Frontal cortex (tissue), 4 donors: ENCODE measurements at places on chromosomes 6 and 20. TPM values are rescaled to one million over a fixed set of nuclear protein-coding genes. Genes with fewer than 3 reads are reported as not detected.

The PLAGL2 gene
- 1.2 TPM for total RNA-seq

The CALHM4 gene
- not detected for total RNA-seq

The SPATS1 gene
- 0.41 TPM for total RNA-seq

- no peak for DNase-seq
Measured at GRCh38 chr6:134870677-134871498, 79.0 kb downstream of the ALDH8A1 start.

- no peak for DNase-seq
Measured at GRCh38 chr6:167706313-167707109, 120.2 kb upstream of the AFDN start.

The TINAG gene
- 0.41 TPM for total RNA-seq

GRCh38 chr6:112912416-112913101, 565.4 kb downstream of the RFPL4B start:
- DNase-seq = no peak

The POPDC3 gene
- total RNA-seq = 5.3 TPM

GRCh38 chr20:38337561-38338140, 8.6 kb upstream of the LBP start:
- no peak for DNase-seq

The CCM2L gene
- total RNA-seq = 2.9 TPM

- no peak for DNase-seq
Measured at GRCh38 chr6:84517741-84518530, 246.5 kb downstream of the TBX18 start.

The CYP39A1 gene
- 2.9 TPM for total RNA-seq

DNA sequence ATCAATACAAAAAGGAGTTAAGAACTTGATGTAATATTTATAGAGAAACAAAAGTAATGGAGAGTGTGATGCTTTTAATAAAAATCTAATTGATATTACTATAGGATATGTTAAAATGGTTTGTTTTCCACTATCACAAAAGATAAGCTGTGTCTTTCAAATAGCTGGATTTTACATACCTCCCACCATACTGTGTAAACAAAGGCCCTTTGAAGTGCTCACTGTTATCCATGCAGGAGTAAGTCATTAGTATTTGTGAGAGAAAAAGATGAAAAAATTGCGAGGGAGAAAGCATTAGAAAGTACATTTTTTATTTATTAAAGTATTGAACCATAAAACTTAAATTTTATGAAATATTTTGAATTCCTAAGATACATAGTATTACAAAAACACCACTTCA, 733.0 kb downstream of the GRIK2 start:
- DNase-seq = no peak

- no peak for DNase-seq
Measured at GRCh38 chr20:36819659-36820058, 46.1 kb upstream of the DSN1 start.

DNA sequence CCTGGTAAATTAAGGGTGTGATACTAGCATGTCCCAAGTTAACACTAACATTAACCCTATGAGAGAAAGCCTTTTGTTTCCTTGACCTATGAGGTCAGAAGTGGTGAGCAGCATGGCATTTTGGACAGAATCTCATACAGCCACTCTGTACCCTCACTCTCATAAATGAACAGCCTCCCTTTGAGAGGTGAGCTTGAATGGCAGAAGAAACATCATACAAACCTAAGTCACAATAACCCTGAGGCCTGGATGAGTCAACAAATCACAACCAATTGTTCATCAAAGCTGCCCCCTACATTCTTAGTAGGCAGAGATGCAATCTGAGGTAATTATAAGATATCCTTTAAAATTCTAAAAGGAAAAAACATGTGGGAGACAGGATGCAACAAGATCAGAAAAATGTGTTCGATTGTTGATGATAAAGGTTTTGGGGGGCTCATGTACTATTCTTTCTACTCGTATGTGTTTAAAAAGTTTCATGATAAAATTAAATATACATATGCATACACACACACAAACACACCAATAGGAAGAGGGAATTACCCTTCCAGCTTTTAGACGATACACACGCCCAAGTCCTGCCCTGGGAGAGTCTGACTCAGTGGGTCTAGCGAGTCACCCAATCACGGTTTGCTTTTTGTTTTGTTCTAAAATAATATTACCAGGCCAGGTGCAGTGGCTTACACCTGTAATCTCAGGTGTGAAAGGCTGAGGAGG, 117.3 kb downstream of the ARHGAP18 start:
- DNase-seq = no peak

DNA sequence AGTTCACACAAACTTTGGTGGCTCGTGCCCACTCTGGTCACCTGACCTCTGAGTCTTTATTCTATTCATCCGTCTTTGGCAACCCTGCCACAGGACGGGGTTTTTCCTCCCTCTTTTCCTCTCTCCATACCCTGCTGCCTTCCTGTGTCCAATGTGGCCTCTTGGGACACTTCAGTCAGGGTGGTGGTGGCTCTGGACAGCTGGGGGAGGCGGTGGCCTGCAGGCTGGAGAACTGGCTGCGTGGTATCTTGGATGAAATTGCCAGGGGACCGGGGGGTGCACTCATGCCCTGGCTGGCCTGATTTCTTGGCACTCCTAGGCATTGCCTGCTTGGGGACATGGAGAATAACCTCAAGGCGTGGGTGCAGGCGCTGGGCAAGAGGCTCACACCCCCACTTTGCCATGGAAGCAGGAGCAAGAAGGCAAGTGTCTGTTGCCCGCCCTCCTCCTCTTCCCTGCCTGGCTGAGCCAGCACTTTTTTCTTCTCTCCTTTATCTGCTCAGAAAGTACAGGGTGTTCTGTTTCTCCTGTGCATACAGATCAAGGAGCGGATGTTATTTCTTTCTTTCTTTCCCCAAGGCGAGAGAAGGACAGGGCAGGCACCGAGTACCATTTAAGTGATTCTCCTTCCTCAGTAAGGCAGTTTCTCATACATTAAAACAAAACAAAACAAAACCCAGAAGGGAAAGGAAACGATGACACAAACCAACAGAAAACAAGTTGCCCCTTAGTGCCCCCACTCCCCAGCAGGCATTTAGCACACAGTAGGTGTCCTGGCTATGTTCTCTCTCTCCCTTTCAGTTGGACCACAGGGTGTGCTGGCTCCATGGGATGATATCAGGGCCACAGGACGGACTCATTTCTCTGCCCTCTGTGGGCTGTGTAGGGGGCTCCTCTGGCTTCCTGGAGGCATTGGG, 155.5 kb upstream of the RNF24 start:
- no peak for DNase-seq

GRCh38 chr6:26333476-26334297, 31.3 kb upstream of the BTN3A2 start:
- no peak for DNase-seq

GRCh38 chr6:89963391-89963790, 69.1 kb downstream of the GJA10 start:
- no peak for DNase-seq

- no peak for DNase-seq
Measured at GRCh38 chr6:37903351-37904340, 84.1 kb downstream of the ZFAND3 start.

DNA sequence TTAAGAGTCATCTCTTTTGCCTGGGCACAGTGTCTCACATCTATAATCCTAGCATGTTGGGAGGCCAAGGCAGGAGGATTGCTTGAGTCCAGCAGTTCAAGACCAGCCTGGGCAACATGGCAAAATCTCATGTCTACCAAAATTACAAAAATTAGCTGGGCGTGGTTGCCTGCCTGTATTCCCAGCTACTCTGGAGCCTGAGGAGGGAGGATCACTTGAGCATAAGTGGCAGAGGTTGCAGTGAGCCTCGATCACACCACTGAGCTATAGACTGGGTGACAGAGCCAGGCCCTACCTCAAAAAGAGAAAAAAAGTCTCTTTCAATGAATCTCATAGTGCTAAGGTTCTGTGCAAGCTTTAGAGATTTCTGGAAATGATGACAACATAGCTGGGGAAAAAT, 1.5 kb downstream of the HLA-DRB1 start:
- no peak for DNase-seq

- no peak for DNase-seq
Measured at GRCh38 chr6:166655713-166656229, 28.7 kb upstream of the RPS6KA2 start.

GRCh38 chr20:33053291-33054106, at the start of gene BPIFB3:
Gene BPIFB3, plus strand, starts transcription at chr20:33053903. Its CDS starts 1,533 bp downstream, at chr20:33055436.
- no peak for DNase-seq

DNA sequence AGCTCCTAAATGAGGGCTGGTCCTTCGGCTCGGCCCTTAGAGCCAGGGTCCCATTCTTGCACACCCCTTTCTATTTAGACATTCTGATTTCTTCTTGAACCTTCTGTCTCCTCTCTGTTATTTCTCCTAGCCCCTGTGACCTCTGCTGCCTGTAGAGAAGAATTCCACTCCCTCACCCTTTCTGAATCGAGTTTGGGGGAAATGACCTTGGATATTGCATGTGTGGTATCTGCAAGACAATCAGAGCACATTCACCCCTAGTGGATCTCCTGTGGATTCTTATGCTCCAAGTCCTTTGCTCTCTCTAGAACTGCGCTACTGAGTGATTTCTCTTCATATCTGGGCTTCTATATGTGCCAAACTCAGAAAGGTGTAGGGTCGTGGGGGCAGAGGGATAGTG, 55.0 kb downstream of the SLC35D3 start:
- DNase-seq = no peak

DNA sequence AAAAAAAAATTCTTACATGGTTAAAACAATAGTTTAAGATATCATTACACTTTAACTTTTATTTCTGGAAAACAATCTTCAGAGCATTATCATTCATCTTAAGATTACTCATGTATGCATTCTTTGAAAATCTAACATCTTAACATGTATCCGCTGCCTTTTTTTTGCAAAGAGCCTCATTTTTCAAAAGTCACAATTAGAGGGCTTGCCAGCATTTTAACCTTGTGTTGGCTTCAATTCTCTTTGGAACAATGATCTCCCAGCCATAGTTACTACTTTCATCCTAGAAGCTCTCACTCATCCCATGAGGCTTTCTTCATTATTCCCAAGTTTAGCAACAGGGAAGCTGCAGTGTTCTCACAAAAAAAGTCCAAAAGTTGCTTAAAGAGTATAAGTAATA, 330.8 kb downstream of the BCKDHB start:
- no peak for DNase-seq

DNA sequence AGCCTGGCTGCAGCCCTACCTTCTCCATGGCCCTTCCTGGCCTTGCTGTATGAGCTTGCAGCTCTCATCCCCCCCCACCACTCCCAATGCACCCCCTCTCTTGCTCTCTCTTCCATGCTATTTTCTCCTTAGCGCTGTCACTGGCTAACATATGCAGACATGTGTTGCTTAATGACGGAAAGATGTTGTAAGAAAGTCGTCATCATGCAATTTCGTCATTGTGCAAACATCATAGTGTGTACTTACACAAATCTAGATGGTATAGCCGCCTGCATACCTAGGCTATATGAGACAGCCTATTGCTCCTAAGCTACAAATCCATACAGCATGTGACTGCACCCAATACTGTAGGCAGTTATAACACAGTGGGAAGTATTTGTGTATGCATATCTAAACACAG, 27.0 kb downstream of the ANGPT4 start:
- DNase-seq = no peak

GRCh38 chr6:118812970-118813369, 81.0 kb upstream of the ASF1A start:
- DNase-seq = no peak

GRCh38 chr6:42984924-42985475, 630 bp downstream of the PPP2R5D start:
- DNase-seq = no peak

GRCh38 chr20:51804754-51805153, 2.4 kb upstream of the SALL4 start:
- DNase-seq = no peak

DNA sequence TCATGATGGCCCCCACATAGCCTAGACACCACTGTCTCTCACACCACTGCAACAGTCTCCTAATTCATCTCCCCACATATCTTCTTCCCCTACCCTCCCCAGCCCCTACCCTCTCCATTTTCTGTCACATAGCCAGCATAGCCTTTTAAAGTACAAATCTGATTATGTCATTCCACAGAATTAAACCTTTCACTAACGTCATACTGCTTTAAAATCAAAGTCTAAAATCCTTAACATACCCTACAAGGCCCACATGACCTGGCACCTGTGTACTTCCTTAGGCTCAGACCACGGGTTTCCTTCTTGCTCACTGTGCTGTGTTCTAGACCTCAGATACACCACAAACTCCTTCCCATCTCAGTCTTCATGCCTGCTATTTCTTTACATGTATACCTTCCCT, 5.9 kb downstream of the OSTM1 start:
- DNase-seq = no peak

- no peak for DNase-seq
Measured at GRCh38 chr6:44507014-44507413, 119.5 kb downstream of the CDC5L start.

DNA sequence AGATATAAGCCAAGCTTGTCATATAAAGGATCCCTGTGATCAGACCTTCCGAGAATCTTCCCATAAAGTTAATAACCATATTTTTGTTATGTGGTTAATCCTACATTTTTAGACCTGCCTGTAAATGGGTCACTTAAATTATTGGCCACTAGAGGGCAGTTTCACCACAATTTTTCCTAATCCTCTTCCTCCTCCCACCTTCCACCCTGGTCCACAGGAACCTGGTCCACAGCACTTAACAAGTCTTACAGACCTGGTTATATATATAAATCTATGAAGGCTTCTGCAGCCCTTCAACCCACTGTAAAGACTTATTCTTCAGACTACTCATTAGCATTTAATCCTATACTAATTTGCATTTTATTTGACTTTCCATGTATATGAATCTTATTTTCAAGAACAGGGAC, 28.3 kb downstream of the MRS2 start:
- DNase-seq = no peak

- peak; percentile 19 for DNase-seq
Measured at GRCh38 chr6:105397987-105398386, 4.9 kb downstream of the PREP start.

DNA sequence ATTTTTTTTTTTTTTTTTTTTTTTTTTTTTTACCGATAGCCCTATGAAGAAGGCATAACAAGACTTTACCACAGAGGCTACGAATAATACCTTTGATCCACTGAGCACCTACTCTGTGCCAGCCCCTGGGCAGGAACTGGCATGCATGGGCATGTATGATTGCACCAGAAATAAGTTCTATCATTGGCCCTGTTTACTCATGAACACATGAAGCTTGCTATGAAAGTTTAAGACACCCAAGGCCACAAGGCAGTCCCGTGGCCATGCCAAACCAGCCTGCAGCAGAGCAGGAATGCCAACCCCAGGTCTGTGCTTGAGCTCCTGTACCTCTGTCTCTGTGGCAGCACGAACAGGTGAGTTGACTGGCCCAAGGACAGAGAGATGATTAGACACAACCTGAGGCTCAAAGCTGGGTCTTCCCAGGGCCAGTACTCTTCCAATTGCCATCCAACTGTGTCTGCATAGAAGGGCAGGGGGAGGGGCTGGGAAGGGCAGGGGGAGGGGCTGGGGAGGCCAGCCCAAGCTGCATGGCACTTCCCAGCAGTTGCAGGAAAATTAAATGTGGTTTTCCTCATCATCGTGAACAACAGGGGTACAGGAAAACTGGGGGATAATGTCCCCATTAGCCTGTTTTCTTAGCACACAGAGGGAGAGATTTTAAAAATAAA, 63.5 kb downstream of the LRFN2 start:
- DNase-seq = no peak

The PLAGL1 gene
- total RNA-seq = 6.1 TPM

- DNase-seq = no peak
Measured at GRCh38 chr6:18422136-18422535, 35.0 kb downstream of the RNF144B start.
